Memory B cell (primary cell): ENCODE measurements at places on chromosomes 1 and 21.

DNA sequence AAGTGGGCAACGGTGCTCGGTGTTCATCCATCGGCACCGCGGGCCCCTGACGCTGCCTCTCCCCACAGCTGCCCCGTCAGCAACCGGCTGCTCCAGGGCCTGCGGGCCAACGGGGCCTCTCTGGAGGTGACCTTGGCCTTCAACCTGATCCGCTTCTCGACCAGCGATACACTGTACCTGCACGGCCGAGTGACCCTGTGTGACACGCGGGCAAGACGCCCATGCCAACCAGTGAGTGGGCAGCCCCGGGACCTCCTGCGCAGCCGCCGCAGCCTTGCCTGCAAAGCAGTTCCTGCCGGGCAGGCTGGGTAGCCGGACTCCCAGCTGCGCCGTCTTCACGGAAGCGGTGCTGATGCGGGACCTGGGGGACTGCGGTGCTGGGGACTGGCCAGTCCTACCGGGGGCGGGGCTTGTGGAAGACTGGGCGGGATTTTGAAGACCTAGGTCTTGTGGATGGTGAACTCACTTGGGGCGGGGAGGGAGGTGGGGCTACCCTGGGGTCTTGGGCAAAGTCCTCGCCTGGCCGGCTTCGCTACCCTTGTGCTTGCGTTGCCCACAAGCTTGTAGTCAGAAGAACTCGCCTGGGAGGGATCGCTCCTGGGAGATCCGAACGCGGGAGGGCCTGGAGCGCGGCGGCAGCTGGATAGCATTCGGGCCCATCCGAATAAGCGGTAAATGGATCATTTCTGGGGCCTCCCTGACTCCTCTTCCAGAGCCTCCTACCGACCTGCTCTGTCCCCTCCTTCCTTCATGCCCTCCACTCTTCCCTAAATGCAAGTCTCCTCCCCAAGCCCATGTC, 8.8 kb upstream of the CEP85 start:
- DNase-seq: peak; percentile 22

GRCh38 chr1:203173011-203173555, 2.5 kb downstream of the MYBPH start:
- DNase-seq: no peak

GRCh38 chr1:225888289-225888897, 553 bp downstream of the LEFTY1 start:
- DNase-seq: no peak

GRCh38 chr1:50940291-50940690, 19.8 kb downstream of the FAF1 start:
- no peak for DNase-seq

GRCh38 chr1:152191260-152191659, 32.2 kb upstream of the RPTN start:
- DNase-seq: no peak

GRCh38 chr1:21673277-21673780, 4.2 kb upstream of the RAP1GAP start:
- DNase-seq: no peak

DNA sequence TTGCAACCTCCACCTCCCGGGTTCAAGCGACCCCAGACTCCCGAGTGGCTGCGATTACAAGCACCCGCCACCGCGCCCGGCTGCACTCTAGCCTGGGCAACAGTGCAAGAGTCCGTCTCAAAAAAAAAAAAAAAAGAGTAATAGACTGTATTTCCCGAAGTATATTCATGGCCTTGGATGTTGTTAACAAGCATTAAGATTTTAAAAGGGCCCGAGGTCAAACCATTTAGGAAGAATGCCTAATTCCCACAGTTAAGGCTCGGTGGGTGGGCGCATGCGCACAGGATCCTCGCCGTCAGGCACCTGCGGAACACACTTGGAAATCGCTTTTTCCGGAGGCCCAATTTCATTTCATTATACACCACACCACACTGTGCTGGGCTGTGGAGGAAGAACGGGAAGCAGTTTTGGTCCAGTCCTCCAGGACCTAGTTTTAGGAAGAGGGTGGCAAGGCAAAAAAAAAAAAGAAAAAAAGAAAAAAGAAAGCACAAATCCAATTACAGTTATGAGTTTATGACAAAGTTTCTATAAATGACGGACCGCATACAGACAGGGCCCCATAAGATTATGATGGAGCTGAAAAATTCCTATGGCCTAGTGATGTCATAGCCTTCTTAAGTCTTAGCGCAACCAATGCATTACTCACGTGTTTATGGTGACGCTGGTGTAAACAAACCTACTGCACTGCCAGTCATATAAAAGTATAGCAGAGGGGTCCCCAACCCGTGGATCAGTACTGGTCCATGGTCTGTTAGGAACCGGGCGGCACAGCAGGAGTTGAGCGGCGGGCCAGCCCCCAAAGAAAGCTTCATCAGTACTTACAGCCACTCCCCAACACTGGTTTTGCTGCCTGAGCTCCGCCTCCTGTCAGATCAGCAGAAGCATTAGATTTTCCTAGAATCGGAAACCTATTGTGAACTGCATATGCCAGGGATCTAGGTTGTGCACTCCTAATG, 38.2 kb downstream of the H3-3A start:
- no peak for DNase-seq

DNA sequence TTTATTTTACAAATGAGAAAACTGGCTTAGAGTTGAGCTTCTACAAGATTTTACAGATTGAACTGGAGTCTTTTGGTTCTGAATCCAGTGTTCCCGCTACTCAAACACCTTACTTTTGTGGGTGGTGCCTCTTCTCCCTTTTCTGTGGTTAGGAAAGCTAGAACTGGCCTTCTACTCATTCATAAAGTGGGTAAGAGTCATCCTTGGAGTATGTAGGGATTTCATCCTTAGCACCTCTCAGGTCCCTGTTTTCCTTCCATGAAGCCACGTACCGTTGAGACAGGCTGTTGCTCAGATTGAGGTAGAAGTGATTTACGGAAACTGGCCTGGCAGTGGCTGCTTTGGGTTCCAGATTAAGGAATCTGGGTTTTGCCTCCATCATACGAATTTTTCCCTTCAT, 35.8 kb downstream of the WNT4 start:
- no peak for DNase-seq

DNA sequence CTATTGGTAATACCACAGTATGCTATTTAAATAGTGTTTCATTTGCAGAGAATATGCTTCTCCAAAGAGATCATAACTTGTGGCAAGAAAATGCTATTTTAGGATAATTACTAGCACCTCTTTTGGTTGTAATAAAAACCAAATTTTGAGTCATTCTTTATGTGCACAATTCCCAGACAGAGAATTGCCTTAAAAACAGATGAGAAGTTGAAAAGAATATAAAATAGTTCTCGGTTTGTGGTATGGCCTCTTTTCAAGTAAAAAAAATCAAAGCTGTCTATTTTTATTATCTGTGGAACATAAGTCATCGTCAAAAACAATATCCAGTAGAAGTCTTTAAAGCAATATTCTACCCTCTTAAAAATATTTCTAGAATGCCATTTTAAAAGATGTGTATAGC, 185.9 kb downstream of the GREM2 start:
- DNase-seq: no peak

DNA sequence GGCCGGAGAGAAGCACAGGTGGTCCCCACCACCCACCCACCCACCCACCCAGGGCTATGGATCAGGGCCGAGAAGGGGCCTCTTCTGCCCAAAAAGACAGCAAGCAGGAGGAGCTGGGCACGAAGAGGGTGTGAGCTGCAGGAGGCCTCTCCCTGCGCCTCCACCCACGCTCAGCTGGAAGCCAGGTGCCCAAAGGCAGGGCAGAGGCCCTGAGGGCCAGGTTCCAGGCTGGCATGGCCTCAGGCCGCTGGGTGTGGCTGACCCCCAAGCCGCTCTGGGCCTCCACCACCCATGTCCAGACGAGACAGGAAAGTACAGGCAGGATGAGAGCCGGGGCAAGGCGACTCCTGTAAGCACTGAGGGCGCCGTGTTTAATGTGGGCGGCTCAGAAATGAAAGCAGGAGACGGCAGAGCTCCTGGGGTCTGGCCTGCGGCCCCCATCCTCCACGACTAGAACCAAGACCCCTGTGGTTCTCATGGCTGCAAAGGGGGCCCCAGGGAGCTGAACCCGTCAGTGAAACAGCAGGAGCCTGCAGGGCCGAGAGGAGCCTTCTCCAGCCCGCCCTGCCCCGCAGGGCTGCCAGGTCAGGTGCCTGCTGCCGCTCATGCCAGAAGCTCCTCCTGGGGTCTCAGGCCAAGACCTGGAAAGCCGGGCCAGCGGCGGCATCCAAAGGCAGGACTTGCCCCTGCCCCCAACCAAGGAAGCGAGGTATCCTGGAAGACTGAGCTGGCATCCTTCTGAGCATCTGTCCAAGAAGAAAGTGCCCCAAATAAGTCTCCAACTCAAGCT, 56.0 kb downstream of the MEGF6 start:
- DNase-seq: no peak

- no peak for DNase-seq
Observed at GRCh38 chr1:90720145-90720636, 3.1 kb upstream of the BARHL2 start.

GRCh38 chr21:44572959-44573583, 458 bp upstream of the KRTAP10-4 start:
- DNase-seq: no peak

DNA sequence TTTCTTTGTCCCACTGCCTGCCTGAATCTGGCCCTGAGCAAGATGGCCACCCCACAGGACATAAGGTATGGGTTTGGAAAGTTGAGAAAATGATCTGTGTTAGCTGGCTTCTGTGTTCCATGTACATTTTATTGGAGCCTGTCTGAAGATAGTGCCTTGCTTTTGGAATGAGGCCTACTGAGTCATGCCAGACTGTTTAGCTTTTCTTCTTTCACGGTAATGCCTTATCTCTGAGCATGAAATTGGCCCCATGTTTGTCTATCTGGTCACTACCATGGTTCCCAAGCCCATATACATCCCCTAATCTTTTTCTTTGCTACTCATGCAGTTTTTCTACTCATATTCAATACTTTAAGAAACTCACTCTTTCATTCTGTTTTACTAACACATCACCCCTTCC, 85.1 kb upstream of the LMO4 start:
- no peak for DNase-seq

DNA sequence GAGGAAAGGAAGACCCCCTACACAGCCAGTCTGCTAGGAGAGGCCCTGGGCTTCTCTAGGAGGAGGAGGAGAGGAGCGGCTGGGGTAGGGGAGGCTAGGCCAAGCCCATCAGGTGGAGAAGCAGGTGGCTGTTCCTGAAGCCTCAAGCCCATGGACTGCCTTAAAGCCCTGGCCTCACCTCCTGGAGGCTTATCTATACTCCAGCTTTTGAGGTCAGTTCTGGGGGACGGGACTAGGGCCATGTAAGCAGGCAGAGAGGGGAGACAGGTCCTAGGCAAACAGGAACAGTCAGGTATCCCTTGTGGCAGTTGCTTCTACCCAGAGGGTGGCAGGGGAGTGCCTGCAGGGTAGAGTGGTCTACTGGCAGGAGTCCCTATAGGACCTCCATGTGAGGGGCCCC, 40.6 kb downstream of the KCNC4 start:
- no peak for DNase-seq

GRCh38 chr1:118317842-118318614, 133.0 kb upstream of the SPAG17 start:
- DNase-seq: no peak

DNA sequence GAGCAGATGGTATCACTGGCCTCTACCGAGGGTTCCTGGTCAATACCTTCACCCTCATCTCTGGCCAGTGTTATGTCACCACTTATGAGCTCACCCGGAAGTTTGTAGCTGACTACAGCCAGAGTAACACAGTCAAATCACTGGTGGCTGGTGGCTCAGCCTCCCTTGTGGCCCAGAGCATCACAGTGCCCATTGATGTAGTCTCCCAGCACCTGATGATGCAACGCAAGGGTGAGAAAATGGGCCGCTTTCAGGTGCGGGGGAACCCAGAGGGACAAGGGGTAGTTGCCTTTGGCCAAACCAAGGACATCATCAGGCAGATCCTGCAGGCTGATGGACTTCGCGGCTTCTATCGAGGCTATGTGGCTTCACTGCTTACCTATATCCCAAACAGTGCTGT, 6.1 kb downstream of the SLC25A44 start:
- no peak for DNase-seq

DNA sequence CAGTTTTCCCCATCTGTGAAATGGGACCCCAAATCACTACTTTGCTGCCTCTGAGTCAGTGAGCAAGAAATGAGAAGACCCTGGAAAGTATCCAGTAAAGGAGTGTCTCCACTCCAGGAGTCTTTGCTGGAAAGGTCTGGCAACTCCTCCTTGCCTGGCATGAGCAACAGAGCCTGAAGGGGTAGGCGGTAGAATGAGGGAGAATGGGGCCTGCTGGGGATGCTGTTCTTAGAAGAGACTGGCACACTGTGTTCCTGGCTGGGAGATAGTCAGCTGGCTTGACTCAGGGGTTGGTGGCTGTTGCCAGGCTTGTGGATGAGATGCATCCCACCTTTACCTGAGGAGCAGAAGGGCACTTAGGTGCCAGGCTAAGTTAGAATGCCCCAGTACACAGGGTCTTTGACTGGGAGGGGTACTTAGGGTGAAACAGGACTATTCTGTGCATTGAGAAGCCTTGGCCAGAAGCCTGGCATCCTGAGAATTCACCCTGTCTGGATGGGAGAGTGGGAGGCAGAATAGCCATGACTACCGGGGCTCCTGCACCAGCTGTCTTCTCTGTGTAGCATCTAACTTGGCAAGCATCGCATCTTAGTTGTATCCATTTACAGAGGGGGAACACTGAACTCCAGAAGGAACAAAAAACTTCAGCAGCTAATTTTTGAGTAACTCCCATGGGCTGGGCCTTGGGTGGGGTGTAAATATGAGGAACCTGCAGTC, 2.5 kb downstream of the MFSD2A start:
- DNase-seq: no peak

GRCh38 chr21:35204125-35204524, 155.0 kb upstream of the RUNX1 start:
- DNase-seq: no peak

DNA sequence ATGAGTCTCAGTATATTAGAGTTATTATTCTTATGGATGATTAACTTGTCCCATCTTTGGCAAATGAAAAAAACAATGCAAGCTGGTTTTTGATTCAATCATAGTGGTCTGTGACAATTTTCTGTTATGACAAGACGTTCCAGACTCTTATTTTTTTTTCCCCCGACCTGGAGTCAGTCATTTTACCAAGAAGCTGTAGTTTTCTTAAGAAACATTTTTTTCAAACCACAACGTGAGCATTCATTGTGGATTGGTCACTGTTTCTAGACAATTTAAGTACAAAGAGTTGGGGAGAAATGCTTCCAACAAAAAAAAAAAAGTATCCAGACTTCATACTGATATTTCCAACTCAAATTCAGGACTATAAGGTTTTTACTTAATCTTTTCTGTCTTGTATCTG, 8.0 kb upstream of the ANGPTL3 start:
- no peak for DNase-seq

DNA sequence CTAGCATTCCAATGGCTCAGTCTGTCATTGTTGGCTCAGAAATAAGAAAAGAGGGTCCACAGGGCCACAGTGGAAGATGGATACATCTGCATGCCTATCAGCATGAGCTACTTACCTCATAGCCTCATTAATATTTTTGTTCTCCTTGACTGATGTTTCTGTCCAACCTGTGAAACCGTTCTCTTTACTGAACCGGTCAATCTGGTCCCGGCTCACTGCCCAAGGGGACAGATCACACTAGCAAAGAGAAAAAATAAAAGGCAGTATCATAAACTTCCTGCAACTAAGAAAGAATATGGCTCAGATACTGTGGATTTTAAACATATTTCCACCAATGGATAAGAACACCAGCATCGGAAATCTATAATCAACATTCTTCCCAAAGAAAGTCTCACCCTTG, 4.7 kb downstream of the RAB29 start:
- no peak for DNase-seq

- no peak for DNase-seq
Observed at GRCh38 chr1:47181955-47182675, 7.7 kb downstream of the PDZK1IP1 start.

GRCh38 chr1:232579958-232580941, 49.7 kb downstream of the SIPA1L2 start:
- no peak for DNase-seq
